Fibroblast of skin of scalp (primary cell): ENCODE measurements at places on chromosomes 6 and 20.

- DNase-seq, result no peak
These were observed 252.1 kb downstream of the FARS2 start for GRCh38 chr6:5513408-5513807.

DNA sequence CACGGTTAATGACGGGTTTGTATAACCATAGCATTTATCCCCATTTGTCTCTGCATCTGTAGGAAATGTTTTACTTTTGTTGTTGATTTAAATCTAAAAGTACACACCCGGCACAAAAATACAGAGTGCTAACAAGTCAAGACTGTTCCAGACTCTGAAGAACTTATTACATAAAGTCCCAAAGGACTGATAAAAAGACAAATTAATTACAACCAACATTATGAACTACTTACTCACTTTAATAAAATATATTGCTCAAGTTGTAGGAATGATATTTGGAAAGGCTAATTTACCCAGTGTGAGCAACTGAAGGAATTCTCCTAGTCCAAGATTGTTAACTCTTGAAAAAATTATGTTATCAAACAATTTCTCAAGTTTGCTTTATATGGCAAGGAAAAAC, 115.6 kb downstream of the KIF13A start:
- DNase-seq, result peak; percentile 10

DNA sequence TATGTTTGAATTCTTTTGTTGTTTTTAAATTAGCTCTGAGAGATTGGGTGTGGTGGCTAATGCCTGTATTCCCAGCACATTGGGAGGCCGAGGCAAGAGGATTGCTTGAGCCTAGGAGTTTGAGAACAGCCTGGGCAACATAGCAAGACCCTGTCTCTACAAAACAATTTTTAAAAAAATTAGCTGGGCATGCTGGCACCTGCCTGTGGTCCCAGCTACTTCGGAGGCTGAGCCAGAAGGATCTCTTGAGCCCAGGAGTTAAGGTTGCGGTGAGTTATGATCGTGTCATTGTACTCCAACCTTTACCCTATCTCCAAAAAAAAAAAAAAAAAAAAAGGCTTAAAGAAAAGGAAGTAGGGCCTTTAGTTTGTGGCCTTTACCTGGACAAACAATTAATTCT, 22.9 kb downstream of the DHX35 start:
- no peak for DNase-seq

DNA sequence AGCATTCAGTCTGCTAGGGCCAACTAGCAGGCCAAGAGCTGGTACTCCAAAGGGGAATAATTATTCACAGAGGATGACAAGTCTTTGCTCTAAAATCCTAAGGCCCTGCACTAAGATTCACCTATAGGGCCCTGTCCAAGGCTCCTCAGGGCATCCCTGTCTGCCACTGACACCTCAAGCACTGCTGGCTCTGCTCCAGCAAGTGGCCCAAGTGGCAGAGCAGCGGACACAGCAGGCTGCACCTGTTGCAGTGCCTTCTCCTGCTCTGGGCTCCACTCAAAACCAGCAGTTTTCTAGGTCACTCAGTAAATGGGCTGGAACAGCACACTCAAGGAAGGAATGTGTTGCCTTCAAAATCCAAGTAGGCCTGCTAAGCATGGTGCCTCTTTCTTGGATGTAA, 36.4 kb upstream of the SMOC2 start:
- DNase-seq, result no peak

- DNase-seq, result peak; percentile 63
These were observed at the start of gene POPDC3 for GRCh38 chr6:105179244-105180065. Gene POPDC3 (minus strand): TSS chr6:105180014. CDS start chr6:105161909, 18,105 bp downstream.

DNA sequence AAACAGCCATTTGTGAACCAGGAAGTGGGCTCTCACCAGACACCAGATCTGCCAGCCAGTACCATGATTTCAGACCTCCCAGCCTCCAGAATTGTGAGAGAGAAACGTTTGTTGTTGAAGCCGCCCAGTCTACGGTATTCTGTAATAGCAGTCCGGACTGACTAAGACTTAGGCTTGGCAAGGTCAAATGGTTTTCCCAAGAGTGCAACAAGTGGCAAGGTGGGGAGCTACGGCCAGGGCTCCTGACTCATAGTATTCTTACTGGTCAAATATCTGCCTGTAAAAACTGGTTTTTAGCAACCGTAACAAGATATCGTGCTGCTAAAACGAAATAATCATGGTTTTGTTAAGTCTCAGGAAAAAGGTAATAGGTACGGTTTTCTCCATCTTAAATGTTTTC, 37.8 kb downstream of the MCUR1 start:
- no peak for DNase-seq

DNA sequence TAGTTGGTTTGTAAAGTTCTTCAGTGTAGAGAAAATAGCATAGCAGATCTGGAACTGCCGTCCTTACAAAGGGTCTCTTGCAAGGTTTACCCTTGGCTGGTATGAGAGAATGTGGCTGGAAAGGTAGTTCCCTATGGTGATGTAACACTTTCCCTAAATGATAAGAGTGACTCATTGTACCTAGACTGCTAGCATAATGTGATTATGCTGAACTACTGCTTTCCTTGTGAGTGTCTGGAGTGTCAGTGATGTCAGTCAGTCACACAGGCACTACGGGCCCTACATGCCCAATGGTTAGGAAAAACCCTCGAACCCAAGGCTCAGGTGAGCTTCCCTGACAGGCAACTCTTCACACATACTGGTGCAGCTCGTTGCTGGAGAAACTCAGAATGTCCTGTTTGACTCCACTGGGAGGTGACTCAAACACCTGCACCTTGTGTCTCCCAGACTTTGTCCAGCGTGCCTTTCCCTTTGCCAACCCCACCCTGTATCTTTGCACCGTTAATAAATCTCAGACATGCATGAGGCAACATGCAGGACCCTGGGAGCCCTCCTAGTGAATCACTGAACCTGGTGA, 28.4 kb upstream of the LY86 start:
- no peak for DNase-seq

GRCh38 chr6:26660000-26660361, 435 bp upstream of the ZNF322 start:
- DNase-seq, result peak; percentile 25

- no peak for DNase-seq
These were observed 274.3 kb upstream of the FOXQ1 start for GRCh38 chr6:1037430-1038202.

DNA sequence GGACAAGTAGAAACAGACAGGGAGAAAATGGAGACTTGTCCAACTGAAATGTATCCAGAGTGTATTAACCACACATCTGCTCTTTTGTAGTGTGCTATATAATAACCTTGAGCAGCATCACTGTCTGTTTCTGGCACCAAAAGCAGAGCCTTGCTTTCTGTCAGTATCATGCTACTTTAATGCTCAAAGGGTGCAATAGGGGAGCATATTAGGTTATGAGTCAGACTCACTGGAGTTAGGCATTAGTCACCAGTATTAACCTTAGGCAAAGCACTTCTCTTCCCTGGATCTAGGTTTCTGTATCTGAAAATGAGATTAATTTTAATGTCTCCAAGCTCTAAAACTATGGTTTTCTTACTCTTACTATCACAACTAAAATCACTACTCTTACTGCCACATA, 280.1 kb downstream of the TFAP2B start:
- DNase-seq, result no peak

GRCh38 chr6:106517706-106518105, 111.6 kb downstream of the RTN4IP1 start:
- DNase-seq, result no peak

DNA sequence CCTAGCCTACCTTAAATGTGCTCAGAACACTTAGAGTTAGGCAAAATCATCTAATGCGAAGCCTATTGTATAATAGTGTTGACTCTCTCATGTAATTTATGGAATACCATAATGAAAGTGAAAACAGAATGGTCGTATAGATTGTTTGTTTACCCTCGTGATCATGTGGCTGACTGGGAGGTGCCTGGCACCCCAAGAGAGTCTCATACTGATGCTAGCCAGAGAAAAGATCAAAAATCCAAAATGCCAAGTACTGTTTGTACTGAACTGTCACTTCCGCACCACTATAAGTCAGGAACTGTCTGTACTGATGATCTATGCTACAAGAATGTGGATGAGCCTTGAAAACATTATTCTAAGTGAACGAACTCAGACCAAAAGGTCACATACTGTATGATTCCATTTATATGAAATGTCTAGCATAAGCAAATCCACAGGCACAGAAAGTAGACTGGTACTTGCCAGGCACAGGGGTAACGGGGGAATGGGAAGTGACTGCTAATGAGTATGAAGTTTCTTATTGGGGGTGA, 22.4 kb downstream of the ZMYND8 start:
- peak; percentile 96 for DNase-seq

DNA sequence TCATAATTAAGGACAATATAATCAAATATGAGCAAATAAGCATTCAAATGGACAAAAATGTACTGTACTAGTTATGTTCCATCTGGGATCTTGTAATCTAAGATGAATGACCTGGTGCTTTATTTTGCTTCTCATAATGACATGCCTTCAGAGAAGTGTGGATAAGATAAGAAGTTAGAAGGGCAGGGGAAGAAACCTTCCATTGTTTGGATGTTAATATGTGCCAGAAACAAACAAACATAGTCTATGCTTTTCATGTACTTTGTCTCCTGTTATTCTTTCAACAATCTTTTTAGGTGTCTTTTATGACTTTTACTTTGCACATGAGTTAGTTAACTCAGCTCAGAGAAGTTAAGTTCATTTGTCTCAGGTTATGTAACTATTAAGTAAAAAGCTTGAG, 511.5 kb upstream of the SOX4 start:
- DNase-seq, result no peak

DNA sequence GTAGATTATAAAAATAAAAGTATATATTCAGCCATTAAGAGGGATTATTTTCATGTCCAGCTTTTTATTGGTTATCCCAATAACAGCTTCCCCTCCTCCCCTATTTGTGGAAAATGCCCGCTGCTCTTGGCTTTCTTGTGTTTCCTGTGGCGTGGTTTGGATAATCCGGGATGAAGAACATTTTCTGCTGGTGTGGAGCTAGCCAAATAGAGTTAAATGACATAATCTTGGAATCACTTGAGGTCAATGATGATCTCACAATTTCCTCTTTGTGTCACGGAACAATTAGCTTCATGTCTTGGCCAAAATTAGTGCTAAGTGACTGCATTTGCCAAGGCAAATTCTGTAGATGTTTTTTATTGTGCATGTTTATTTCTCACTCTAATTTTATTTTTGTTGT, 394.0 kb downstream of the LAMA2 start:
- no peak for DNase-seq

DNA sequence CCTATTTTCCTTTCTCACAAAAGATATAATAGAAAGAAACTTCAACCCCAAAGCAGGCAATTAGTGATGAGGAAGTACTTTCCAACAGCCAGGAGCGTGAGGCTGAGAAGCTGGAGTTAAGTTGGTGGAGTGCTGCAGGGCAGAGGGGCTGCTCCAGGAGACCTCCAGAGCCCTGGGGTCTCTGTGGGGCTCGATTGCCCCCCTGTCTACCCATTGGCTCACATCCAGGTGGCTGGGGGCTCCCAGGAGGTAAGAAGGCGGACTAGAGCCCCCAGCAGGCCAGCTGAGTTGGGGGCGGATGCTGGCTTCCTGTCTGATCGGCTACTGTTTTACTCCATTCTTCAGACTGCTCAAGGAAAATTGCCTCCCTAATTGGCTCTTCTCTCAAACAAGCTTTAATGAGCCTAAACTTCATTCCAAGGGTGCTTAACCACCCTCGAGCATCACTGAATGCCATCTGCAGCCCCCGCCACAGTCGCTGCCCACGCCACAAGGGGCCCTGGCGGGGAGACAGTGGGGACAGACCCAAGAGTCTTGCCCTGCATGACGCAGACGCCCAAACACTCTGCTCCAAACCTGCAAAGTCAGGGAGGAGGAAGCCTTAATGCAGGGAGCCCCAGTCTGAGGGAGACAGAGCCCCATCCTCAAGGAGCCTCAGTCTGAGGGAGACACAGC, 78.6 kb downstream of the MDGA1 start:
- no peak for DNase-seq

DNA sequence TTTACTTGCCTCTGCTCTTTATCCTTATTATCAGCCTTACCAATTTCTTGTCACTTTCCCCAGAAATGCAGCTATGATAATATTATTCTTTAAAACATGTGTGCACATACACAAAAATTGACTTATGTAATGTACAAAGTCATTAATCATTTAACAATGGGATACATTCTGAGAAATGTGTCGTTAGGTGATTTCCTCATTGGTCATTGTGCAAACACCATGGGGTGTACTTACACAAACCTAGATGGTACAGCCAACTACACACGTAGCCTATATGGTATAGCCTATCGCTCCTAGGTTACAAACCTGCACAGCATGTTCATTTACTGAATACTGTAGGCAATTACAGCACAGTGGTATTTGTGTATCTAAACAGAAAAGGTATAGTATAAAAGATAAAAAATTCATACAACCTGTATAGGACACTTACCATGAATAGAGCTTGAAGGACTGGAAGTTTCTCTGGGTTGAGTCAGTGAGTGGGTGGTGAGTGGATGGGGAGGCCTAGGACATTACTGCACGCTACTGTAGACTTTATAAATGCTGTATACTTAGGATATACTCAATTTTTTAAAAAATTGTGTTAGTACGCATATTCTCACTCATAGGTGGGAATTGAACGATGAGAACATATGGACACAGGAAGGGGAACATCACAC, 56.9 kb downstream of the HIVEP1 start:
- DNase-seq, result no peak

- DNase-seq, result no peak
These were observed 91.2 kb upstream of the GLP1R start for GRCh38 chr6:38957426-38957825.

GRCh38 chr6:33428966-33429749, 9.3 kb downstream of the SYNGAP1 start:
- no peak for DNase-seq

DNA sequence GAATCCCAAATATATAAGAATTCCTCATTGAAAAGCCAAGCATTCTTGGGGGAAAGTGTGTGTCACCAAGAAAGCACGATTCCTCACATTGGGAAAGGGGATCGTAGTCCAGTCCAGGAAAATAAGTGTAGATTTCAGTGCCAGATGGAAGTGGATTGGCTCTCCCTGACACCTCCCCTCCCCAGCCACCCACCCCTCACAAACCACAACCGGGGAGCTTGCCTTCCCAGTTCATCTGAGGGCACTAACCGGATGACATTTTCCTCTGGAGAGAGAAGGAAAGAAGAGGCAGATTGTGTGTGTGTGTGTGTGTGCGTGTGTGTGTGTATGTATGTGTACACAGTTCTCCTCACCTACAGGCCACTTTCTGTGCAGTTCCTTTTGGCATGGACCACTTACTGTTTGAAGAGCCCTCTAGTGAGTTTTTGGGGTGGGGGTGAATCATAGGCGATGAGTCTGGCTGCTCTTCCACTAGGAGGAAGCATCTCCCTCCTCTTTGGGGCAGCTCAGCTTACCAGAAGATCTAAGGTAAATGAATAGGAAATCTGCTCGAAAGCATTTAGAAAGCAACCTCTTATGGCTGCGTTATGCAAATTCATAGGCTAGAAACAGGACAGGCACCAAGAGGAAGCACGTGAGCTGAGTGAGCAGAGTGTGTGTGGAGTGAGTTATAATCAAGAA, 20.8 kb downstream of the DAAM2 start:
- DNase-seq, result peak; percentile 99

- DNase-seq, result peak; percentile 17
These were observed 129.3 kb downstream of the DTNBP1 start for GRCh38 chr6:15533379-15534026.
